ENCODE measurements at places on chromosomes 1 and 21.

DNA sequence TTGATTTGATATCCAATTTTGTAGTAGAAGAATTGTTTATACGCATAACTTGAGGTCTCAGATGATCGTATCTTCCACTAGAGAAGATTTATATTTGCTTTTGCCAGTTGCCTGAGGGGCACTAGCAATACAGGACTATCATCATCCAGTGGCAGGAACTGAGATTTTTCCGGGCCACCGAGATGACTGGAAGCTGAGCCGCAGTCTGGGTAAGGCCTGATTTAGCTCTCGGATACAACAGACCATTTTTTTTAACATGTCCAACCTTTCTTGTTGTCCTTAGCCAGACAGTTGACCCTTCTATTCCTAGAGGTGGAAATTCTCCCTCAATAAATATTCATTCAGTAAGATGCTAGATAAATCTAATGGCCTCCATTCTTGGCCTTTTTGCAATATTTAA is 25.4 kb upstream of the GUCA2B start:
- DNase-seq = no peak

GRCh38 chr1:209443975-209444651 is 139.4 kb upstream of the CAMK1G start:
- DNase-seq = no peak

GRCh38 chr1:19949016-19949415 is 25.6 kb upstream of the PLA2G2E start:
- DNase-seq = no peak

- no peak for DNase-seq
Observed at GRCh38 chr1:99964806-99965205, 5.0 kb upstream of the SLC35A3 start.

GRCh38 chr1:160407839-160408801 is 7.8 kb downstream of the VANGL2 start:
- no peak for DNase-seq

DNA sequence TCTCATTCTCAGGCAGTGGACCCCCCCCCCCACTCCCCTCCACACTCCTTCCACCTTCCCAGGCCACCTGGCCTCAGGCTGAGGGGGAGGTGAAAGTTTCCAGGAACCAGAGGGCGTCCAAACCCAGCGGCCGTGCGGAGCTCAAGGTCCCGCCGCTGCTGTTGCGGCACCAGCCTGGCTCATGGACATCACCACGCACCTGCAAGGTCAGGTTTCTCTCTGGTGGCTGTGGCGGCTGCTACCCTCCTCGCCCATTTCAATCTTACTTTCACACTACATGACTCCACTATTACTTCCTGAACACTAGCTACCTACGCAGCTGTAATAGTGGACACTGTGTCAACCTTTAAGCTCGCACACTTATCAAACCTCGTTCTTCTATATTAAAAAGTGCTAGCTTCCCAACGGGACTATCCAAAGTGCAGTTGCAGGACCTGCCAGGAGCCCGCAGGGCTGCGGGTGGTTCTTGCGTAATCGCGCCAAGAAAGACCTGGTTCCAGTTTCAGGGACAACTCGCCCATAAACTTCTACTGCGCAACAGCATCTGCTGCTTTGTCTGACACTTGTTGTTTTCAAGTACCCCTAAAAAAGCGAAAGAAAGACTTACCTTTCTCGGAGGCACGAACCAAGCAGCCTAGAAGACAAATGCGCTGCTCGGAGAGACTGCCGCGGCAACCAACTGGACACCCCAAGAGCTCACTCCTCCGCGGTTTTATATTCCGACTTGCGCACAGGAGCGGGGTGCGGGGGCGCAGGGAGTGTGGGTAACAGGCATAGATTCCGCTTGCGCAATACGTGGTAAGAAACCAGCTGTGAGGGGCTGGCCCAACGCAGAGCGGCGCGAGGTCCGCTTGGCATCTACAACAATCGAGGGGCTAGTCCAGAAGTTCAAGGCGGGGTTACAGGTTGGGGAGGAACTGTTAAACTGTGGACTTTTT is at the start of gene DIRAS3:
Gene DIRAS3 (minus strand): TSS at position 687 of the 938 bp plus-strand sequence. CDS start 3,330 bp downstream, outside the sequence.
- DNase-seq = no peak

DNA sequence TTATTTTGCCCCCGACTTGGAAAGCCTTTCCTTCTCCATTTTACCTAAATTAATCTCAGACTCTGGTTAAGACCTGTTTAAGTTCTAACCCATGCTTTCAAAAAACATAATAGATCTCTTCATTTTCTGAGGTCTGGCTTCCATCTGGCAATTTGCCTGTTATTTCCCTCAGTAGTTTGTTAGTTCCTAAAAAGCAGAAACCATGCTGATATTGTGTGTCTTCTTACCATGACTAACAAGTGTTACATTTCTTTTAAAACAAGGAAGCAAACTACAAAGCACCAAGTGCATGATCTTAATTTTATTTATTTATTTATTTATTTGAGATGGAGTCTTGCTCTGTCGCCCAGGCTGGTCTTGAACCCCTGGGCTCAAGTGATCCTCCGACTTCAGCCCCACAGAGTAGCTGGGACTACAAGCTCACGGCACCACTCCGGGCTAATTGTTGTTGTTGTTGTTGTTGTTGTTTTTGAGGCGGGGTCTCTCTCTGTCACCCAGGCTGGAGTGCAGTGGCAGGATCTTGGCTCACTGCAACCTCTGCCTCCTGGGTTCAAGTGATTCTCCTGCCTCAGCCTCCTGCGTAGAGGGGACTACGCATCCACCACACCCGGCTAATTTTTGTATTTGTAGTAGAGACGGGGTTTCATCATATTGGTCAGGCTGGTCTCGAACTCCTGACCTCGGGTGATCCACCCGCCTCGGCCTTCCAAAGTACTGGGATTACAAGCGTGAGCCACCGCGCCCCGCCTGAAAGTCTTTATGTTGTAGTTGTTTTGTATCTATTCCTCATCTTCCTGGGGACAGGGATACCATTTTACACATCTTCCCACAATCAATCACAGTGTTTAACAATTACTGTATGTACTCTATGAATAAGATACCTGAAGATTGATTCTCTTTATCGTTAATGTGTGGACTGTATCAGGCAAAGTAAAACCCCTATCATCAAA is 1.3 kb upstream of the PATJ start:
- no peak for DNase-seq

GRCh38 chr1:53172426-53173128 is 24.0 kb upstream of the CPT2 start:
- peak; percentile 50 for DNase-seq

DNA sequence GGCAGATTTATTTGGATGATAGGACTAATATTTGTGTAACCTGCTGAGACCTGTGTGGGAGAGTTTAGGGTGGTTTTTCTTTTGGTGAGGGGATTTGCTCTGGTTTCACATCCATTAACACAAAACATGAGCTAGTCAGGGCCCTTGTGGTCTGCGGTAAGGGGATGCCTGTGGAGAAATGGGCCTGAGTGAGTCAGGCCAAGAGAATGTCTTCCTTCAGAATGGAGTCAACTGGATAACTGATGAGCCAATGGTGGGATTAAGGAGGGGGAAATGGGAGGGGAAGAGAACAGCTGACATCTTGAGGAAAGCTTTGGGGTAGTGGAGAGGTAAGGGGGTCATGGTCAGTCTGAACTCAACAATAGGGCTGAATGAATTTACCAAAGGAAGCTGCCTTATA is 13.9 kb downstream of the WNT2B start:
- no peak for DNase-seq

GRCh38 chr1:231681006-231681405 is 54.4 kb downstream of the DISC1 start:
- DNase-seq = no peak

DNA sequence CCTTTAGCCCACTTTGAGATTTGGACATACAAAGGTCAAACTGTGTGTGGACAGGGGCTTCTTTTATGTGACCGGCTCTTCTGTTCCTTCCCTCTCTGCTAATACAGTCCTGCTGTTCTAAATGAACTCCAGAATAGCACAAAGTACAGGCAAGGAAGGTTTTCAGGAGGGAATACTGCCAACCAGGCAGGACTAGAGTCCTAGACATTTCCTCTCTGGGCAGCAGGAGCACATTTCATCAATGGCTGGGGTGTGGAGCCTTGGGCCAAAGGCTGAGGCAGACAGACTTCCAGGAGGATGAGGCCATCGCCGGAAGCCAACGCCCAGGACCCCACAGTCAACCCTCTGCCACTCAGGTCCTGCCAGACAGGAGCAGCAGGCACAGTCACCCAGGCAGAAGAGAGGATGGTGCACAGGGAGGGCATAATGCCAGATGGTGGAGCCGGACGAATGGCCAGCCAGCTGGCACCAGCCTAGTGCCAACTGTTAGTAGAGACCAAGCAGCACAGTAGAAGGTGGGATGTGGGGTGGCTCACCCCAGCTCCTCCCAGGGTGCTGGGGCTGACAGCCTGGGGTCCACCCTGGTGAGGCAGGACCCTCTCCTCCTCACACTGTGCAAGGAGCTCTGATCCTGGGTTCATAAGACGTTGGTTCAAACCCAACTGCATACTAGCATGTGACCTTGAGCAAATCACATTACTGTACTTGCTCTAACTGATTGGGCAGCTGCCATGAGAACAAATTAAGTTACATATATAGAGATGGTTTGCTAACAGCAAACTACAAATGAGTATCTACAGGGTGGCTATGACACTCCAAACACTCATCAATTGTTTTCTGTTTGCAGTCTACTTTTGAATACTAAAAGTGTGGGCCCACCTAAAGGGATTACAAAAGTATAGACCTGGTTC is 410.7 kb downstream of the SIPA1L2 start:
- DNase-seq = no peak

- DNase-seq = no peak
Observed at GRCh38 chr1:118896416-118896815, 91.7 kb downstream of the TBX15 start.

DNA sequence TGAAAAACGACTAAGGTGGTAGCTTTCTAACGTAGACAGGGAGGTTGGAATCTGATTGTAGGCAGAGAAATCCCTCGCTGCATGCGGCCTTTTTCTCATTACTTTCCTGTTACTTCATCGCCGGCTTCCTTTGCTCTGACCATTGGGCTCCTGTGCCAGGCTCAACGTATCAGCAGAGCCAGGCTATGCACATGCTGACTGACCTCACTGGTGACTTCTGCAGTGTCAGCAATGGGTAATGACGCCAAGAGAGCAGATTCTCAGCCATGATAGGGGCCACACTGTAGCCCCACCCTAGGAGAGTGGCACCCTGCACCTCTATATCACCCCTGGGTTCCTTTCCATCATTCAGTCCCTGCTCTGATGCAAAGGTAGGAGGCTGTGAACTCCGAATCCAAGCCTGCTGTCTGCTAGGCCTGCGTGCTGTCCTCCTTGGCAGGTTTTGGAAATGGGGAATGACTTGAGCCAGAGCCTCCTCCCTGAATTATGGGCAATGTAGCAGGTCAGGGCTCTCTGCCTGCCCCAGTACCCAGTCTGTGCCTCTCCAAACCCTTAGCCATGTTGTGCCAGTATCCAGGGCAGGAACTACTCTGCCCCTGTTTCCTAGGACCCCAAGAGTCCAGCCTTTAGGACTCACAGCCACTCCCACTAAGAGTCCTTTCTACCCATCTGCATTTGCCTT is 11.4 kb downstream of the PPFIA4 start:
- no peak for DNase-seq

GRCh38 chr1:153881751-153882150 is 41.0 kb downstream of the GATAD2B start:
- no peak for DNase-seq

GRCh38 chr1:6354659-6355317 is 38.8 kb downstream of the ACOT7 start:
- DNase-seq = no peak

DNA sequence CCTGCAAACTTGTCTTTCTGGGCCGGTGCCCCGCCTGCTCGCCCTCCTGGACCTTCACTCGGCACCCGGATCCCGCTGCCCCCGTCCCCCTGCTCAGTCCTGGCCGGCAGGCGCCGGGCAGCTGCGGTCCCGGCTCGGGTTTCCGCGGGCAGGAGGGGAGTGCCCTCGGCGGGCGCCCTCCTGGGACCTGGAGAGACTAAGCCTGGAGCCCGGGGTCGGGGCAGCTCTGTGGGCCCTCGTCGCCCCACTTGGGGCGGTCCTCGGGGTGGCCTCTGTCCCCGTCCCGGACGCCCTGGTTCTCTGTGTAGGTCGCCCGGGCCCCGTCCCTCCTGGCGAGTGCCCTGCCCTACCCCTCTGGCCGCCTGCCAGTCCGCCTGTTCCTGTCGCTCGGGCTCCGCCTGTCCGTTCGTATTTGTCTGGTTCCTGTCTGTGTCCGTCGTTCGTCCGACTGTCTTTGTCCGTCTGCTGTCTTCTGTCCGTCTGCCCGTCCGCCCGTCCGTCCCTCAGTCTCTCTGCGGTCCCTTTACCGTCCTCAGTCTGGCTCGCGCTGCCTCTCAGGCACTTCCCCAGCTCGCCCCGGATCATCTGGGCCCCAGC is 490 bp downstream of the SERINC2 start:
- no peak for DNase-seq

GRCh38 chr21:45736690-45737484 is 93.4 kb downstream of the PCBP3 start:
- DNase-seq = no peak

DNA sequence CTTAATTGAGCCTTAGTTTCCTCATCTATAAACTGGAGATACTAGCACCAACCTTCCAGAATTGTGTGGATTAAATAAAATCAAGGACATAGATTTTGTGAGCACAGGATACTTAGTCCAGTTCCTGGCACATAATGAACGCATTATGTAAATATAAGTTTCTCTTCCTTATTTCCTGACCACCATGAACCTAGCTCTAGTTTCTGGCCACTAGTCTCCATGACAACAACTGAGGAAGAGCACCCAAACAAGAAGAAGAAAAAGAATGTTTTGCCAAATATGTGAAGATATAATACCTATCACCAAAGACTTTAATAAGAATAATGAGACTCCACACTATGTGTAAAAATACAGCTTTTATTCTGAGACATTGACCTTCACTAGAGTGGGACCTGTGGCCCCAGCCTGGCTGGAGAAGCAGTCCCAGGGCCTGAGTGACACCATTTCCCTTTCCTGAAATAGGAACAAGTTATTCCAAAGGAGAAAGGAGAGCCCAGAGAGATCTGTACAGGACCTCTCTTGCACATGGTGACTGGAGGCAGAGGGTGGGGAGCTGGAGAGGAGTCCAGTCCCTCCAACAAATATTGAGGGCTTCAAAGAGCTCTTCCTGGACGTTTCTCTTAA is 940 bp upstream of the USF1 start:
- peak; percentile 73 for DNase-seq

DNA sequence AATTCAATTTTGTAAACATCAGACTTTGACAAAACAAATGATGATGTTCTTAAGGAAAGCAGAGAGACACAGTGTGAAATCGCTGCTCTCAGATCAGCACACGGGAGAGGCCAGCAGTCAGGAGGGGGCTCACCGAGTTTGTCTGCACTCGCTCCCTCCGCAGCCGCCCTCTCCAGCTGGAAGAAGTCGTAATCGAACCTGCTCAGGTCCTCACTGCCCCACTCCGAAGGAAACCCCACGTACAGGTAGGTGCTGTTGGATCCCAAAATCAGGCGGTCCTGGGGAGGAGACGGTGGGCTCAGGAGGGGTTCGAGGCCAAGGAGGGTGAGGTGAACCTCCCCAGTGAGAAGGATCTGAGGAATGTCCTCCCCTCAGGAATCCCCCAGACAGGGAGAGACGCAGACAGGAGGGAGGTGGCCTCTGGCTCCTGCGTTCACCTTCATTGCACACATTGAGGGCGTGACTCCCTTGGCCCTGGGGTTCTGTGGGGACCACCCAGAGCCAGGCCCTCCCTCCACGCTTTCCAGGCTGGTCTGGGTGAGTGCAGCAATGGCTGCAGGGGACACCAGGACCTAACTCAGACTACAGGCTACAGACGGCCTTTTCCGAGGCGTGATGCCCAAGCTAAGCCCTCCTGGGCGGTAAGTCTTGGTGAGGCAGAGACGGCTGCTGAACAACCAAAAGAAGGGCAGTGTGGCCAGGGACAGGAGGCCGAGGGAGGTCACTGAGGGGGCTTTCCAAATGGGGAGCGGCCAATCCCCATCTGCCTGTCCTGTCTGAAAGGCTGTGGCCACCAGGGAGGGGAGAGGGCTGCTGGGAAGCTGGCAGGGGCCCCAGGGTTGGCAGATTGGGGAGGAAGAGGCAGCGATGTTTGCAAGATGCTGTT is 65.5 kb downstream of the SCCPDH start:
- DNase-seq = no peak

Data from naive B cell (primary cell).